ENCODE measurements at places on chromosomes 7 and 10.

DNA sequence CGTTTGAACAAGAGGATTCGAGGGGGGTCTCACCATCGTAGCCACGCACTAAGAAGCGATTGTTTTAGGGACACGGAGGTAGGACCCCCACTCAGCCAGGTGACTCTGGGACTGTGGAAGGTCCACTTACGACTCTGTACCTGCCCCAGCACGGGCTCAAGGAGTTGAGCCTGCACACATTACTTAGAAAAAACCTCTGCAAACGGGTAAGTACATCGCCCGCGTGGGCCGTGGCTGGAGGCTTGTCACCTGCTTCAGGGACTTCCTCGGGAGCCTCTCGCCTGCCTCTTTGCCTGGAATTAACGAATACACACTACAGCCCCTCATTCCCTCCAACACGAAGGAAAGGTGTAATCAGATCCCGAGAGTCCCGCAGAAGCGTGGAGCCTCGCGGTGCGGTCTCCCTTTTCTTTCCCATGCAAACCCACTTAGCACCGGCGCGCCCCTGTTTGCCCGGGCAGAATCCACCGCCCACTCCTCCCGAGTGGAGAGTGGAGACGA is 826 bp downstream of the PODXL start:
- no peak for DNase-seq

DNA sequence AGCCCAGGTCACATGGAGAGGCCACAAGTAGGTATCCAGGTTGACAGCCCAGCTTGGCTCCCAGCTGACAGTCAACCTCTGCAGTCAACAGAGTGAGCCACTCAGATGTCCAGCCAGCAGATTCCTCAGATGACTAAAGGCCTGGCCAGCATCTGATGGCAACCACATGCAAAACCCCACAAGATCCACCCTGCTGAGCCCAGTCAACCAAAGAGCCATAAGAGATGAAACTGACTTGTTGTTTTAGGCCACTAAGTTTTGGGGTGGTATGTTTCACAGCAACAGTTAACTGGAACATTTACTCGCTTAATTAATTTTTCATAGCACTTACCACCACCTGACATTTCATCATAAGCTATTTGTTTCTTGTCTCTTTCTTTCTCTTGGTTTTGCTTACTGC is 107.3 kb upstream of the KDM7A start:
- DNase-seq: no peak

DNA sequence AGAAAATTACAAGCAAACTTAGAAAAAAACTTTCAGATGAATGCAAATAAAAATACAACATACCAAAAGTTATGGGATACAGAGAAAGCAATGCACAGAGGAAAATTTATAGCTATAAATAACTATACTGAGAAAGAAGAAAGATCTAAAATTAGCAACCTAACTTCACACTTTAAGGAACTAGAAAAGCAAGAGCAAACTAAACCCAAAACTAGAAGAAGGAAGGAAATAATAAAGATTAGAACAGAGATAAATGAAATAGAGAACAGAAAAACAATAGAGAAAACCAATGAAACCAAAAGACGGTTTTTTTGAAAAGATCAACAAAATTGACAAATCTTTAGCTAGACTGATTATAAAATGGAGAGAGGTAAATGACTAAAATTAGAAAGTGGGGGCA is 9.6 kb upstream of the STRA8 start:
- no peak for DNase-seq

DNA sequence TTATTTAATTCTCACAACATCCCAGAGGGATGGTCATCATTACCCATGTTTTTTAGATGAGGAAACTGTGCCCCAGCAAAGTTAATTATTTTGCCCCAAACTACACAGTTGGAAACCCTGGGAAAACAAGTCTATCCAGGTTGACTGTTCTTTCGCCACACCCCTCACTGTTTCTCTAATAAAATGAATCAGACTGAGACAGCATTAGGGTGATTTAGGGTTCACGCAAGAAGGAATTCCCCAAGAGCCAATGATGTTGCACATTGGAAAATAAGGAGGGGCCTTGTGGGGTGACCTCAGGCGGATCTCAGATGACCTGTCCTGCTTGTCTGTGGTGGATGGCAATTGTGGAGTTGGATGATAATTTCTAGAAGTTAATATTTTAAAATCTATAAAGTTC is 135.7 kb upstream of the TBX20 start:
- no peak for DNase-seq

DNA sequence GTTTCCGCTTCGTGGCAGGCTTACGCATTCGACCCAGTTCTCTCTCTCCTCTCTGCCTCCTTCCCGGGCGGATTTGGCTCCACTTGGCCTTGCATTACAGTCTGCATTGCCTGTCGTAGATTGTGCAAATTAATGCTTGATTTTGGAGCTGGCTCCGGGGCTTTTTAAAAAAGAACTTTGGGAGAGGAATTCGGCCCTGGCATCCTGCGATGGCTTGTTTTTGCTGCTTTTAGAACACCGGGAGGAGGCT is 767 bp downstream of the EIF4EBP2 start:
- no peak for DNase-seq
